ENCODE measurements at places on chromosomes 11 and 22. TPM values are rescaled to one million over a fixed set of nuclear protein-coding genes. Genes with fewer than 3 reads are reported as not detected.

Gene DAGLA
- 4.7 TPM for total RNA-seq

Gene OR4D5
- not detected for total RNA-seq

Gene MICAL2
- 222 TPM for total RNA-seq

Gene TRIM34
- 6.7 TPM for total RNA-seq

Gene SEPTIN5
- 31.1 TPM for total RNA-seq

Gene TRIM48
- not detected for total RNA-seq

Gene TREH
- total RNA-seq, result not detected

Gene LRRN4CL
- total RNA-seq, result 0.37 TPM

Gene GPR83
- total RNA-seq, result not detected

Gene VPS37C
- 24.2 TPM for total RNA-seq

Measured in endothelial cell of umbilical vein (primary cell).